Stimulated activated CD8-positive, alpha-beta memory T cell treated with anti-CD3 and anti-CD28 coated beads, Interleukin-2, amount 100 ng/mL, for 48 hours (primary cell): ENCODE measurements at places on chromosomes 11 and 22.

- no peak for DNase-seq
Measured at GRCh38 chr22:46003271-46004091, 26.5 kb upstream of the WNT7B start.

DNA sequence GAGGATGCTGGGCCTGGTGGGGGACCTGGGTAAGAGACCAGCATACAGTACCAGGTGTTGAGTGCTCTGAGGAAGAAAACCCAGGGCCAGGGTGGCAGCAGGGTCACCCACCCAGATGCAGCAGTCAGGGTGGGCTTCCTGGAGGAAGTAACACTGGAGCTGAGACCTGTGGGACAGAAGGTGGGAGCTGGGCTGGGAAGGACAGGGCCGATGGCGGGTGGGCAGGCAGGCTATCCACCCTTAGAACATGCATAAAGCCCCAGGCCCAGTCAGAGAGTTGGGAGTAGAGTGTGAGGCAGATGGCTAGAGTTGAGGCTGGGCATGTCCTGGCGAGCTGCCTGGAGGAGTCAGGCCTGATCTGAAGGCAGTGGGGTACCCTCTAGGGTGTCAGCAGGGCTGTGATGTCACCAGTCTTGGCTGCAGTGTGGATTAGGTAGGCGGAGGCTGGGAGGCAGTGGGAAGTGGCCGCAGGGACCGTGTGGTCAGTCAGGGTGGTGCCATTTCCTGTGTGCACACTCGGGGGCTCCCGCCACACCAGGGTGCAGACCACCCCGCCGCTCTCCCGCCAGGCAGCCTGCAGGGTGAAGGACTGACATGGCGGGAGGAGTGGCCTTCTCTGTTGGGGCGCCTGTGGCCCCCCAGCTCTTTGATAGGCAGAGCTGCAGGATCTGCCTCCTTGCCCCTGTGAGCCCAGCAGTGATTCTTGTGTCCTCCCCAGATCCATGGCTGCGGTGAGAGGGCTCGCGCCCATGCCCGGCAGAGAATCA is 35.3 kb downstream of the IGHMBP2 start:
- DNase-seq, result no peak

GRCh38 chr11:105774899-105775298 is 165.0 kb downstream of the GRIA4 start:
- no peak for DNase-seq

- DNase-seq, result no peak
Measured at GRCh38 chr11:69560141-69560790, 78.8 kb downstream of the LINC01488 start.

- no peak for DNase-seq
Measured at GRCh38 chr22:32206774-32207758, 2.2 kb upstream of the RFPL2 start.

DNA sequence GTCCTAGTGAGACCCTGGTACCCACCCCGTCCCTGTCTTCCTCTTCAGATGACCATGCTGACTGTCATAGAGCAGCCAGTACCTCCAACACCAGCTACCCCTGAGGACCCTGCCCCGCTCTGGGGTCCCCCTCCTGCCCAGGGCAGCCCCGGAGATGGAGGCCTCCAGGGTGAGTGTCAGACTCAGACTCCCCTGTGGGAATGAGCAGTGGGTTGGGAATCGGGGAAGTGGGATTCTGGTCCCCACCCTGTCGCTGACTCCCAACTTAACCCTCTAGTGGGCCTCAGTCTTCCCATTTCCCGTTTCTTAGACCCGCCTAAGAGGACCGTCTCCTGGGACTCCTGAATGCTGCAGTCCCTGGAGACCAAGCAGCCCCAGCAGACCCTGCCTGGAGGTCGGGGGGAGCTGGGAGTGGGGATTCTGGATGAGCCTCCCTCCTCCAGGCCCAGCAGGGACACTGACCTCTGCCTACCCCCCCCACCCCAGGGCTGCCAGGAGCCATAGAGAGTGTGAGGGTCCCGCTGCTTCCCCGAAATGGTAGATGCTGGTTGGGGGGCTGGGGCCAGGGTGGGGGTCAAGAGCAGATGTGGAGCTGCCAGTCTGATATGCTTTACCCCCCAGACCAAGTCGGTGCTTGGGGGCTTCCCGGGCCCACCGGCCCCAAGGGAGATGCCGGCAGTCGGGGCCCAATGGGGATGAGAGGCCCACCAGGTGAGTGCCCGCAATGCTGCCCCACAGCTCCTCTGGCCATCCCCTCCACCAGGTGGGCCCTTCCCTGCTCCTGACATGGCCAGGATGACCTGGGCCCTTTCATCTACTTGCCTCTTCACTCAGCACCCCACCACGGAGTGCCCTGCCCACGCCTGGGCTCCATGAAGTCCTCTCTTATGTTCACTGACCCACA is 25.5 kb downstream of the EMID1 start:
- no peak for DNase-seq

GRCh38 chr22:44698531-44699421 is 3.2 kb upstream of the PRR5 start:
- DNase-seq, result no peak

GRCh38 chr11:44011797-44012196 is 36.0 kb upstream of the ACCSL start:
- DNase-seq, result no peak

DNA sequence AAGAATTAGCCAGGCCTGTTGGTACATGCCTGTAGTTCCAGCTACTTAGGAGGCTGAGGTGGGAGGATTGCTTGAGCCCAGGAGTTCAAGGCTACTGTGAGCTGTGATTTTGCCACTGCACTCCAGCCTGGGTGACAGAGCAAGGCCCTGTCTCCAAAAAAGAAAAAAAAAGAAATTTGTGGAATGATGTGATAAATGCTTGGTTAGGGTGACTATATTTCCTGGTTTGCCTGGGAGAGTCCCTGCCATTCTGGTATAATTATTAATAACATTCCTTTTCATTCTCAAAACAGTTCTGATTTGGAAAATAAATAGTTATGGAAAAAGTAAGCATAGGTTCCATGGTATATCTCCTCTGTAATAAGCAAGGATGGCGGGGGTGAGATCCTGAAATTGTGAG is 74.8 kb downstream of the SWAP70 start:
- DNase-seq, result no peak

GRCh38 chr22:42490243-42490832 is 29.3 kb downstream of the RRP7A start:
- DNase-seq, result no peak

DNA sequence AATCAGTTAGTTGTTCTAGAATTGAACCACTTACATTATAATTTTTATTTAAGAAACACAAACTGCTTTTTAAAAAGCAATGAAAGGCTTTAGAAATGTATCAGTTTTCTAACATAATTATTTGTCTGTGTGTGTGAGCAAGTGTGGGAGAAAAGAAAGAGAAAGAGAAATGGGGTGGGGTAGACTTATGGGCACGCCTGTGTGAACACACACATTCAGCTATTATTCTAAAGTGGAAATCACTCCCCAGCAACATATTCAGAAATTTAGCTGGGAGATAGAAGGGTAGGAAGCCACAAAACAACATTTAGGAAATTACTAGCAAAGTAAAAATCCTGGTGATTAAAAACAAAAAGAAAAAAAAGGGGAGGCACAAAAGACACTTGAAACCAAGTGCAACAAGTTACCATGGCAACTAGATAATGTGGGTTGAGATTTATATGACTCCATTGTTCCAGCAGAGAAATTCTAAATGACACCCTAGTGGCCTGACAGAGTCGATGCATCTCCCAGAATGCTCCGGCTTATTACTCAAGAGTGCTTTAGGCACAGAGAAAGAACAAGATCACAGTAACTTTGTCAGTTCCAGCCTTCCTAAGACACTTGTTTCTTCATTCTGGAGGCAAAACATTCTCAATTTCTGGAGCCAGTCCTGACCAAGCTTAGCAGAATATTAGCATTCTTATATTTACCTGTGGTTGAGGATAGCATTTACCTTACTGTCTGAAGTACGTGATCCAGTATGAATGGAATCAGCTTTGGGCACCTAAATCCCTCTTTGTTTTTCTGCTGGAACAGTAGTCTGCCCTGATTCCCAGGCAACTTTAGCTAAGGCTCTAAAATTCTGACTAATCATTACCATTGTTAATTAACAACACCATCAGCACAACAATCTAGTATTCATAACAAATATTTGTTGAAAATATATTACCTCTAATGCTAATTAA is 444.4 kb downstream of the DLG2 start:
- no peak for DNase-seq

DNA sequence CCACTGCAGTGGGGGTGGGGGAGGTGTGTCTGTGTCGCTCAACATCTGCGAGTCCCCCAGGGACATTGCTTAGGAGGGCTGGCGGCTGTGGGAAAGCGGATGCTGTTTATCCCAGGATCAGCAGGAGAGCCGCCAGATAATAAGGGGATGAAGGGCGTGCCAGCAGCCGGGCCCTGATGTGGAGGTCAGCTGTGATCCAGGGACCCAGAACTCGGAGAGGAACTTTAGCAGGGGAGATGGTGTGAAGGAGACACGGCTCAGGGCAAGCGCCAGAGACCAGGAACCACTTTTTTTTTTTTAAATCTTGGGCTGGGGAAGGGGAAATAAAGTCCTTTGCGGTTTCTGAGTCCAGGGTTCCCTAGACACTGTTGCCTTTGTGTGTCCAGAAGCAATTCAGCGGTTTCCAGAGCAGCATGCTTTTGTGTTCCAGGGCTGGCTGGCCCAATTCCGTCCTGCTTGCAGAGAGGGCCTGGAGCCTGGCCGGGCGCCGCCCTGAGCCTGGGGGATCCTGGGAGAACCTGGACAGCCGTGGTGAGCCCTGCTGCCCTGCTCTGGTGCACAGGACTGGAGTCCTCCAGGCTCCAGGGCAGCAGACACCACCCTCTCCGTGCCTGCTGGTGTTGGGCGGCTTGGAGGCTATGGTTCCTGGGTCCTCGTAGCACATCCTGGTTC is at the start of gene GRAMD4:
Gene GRAMD4 (plus strand): TSS at position 557 of the 672 bp plus-strand sequence. CDS start 6,414 bp downstream, outside the sequence.
- DNase-seq, result no peak

DNA sequence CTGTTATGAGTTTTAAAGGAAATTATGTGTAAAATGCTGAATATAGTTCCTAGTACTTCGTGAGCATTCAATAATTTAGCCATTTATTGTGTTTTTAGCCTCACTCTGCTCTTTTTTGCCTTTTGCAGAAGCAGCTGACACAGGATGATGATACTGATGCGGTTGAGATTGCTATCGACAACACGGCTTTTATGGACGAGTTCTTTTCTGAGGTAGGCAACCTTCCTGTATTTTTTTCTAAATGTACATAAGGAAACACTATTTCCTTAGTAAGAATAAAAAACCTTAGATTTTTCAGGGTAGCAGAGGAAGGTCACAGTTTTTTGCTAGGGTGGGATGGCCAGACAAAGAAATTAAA is 17.9 kb downstream of the STX3 start:
- DNase-seq, result no peak

DNA sequence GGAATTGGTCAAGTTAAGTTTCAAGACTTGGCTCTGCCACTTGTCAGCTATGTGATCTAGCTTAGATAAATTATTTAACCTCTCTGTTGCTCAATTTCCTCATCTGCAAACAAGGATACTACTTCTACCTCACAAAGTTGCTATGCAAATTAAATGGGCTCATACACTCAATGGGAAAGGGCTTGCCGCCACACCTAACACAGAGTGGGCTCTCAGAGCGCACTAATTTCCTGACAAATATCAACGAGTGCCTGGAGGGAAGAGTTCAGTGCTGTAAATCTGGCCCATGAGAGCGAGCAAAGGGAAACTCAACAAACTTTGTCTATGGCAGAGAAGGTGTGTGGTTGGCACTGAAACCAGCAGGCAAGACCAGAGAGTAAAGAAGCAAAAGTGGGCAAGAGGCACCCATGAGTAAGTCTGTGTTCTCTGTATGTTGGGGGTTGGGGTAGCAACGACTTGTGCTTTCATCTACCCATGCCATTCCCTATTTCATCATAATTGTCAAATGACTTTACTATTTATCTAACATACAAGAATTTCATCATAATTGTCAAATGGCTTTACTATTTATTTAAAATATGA is 60.7 kb upstream of the PHF21A start:
- DNase-seq, result no peak

- DNase-seq, result no peak
Measured at GRCh38 chr11:111559800-111560464, 19.4 kb downstream of the LAYN start.

DNA sequence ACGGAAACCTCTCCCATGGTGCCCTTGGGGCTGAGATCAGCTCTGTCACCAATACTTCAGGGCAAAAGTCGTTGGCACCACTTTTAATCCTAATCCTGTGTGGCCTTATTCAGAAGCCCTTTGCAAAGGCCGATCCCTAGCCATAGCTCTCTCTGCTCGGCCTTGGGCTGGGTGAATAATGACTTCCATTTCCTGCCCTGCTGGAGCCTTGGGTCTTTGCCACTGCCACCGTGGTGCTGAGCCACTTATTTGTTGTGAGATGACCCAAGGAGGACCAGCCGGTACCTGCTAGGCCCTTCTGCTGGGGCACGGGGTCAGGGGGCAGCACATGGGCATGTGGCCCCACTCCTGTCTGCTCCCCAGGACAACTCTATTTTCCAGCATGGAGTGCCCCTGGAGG is 188.2 kb downstream of the ST3GAL4 start:
- no peak for DNase-seq

DNA sequence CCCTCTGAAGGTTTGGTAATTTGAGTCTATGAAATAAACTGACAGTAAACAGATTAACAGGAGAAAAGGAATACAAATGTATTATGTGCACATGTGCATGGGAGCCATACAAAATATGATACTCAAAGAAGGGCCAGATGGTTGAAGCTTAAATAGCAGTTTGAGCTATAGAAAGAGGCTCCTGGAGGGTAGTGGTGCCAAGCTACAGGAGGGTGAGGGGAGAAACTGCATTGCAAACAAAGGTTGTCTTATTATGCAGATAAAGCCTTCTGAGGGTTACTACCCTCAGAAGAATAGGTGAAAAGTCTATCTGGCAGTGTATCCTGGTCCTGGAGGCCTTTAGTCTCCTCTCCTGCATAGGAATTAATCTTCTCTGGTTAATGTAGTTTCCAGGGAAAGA is 267.3 kb upstream of the MPPED2 start:
- no peak for DNase-seq

- no peak for DNase-seq
Measured at GRCh38 chr11:60265373-60266214, 14.9 kb upstream of the MS4A4A start.

DNA sequence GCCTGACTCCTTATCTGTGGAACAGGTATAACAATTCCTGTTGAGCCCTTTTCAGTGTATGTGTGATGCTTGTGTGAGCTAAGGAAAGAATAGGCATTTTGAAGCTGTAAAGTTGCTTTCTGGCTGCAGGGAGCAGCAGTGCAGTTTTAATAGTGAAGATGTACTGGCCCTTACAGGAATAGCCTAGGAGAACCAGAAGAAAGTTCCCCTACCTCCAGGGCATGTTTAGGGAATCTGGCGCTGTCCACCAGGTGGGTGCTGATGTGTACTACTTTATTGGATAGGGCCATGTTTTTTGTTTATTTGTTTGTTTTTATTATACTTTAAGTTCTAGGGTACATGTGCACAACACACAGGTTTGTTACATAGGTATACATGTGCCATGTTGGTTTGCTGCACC is 11.5 kb downstream of the BMAL1 start:
- no peak for DNase-seq

DNA sequence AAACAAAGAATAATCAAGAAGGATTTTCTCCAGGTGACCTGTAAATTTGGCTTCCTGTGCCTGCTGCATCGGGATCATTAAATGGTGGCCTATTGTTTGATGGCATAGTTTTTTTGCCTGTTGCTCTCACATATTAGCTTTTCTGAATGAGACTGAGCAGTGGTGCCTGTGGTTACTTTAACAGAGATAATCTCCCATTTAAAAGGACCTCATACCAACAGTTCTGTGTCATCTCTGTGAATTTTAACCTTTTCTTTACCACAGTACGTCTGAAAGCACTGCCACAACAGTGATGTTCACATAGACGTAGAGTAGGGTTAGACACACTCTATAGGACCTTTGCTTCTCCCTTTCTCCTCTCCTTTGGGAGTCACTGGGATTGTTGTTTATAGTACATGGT is 22.9 kb upstream of the RCE1 start:
- no peak for DNase-seq
